ENCODE measurements at places on chromosomes 5 and 9.

DNA sequence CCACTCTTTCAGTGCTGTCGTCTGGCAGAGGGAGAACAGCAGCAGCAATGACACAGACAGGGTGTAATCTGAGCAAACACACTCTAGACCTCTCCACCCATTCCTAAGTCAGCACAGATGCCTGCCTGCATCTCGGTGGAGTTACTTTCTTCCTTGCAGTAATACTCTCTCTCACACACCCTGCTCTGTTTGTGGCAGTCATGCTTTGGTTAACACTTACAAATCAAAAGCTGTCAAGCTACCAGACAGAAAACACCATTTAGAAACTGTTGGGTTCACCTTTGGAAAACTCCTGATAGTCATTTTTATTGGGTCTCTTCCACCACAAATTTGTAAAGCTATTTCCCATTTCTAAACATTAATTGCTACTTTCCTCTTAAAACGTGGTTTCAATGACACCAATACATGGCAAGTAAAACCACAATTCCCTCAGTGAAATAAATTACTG is 27.3 kb downstream of the LHFPL2 start:
- DNase-seq: no peak

GRCh38 chr9:131530546-131530919 is 530 bp downstream of the UCK1 start:
- peak; percentile 77 for DNase-seq

DNA sequence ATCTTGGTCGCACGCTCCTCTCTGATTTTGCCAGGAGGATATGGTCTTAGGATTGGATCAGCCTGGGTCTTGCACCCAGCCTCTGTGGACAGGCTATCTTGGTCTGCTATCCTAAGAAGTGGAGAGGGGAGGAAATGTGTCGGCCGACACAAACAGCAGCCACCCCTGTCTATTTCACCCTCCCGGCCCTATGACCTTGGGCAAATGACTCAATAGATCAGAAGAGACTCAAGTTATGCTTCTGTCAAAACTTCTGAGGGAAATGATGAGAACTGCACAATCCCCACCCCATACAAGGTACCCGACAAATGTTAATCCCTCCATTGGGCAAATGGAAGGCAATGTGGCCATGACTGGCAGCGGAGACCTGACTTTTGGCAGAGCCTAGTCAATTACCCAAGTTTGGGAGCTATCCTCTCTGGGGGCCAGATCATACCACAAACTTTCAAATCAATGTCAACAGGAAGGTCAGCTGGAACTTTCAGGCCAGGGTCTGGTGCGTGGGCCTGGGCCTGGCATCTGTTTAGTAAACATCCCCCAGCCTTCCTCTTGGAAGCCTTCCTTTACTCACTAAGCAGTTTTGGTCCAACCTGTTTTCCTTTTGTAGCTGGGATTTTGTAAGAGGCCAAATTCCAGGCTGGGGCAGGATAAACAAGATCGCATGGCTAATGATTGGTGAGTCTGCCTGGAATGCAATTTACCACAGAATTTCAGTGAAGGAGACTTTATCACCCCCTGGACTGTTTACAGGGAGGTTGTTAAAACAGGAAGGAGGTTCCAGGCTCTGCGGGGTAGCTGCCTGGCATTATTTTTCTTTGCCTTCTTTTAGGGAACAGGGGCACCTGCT is 64.2 kb upstream of the CPEB4 start:
- peak; percentile 95 for DNase-seq

GRCh38 chr5:158473016-158473635 is 614.2 kb upstream of the CLINT1 start:
- DNase-seq: no peak

DNA sequence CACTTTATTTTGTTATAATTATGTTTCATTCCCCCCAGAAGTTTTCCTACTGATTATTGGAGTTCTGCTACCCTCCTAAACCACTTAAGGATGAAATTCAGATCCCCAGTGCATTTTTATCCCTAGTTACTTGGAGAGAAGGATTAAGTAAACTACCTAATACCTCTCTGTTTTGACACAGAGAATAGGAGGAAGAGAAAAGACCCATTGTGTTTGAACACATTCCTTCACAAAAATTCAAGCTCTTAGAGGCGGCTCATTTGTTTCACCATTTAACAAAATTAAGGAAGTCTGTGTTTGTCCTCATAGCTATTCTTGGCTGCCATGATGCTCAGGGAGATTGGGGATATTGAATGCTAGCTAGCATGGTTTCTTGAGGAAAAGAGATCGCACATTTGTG is 492.6 kb downstream of the EBF1 start:
- no peak for DNase-seq

DNA sequence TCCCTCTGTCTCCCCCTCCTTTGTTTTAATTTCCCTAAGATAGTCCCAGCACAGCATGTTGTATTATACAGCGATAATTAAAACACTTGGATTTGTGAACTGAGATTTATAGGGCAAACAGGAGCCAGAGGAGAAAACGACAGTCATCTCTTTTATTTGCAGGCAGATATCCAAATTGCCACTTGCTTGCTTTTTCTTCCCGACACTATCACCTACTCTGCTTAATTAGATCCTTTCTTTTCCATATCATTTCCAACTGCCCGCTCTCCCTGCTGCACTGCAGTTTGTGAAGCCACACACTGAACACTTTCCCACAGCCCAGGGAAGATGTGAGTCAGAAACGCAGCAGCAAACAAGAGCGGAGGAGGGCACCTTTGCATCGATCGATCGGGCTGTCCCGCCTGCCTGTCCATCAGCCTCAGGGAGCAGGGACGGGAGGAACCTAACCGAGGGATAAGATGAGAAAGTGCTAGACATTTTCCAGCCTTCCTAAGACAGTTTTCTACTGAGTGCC is 35.8 kb upstream of the SPRY4 start:
- DNase-seq: peak; percentile 94

DNA sequence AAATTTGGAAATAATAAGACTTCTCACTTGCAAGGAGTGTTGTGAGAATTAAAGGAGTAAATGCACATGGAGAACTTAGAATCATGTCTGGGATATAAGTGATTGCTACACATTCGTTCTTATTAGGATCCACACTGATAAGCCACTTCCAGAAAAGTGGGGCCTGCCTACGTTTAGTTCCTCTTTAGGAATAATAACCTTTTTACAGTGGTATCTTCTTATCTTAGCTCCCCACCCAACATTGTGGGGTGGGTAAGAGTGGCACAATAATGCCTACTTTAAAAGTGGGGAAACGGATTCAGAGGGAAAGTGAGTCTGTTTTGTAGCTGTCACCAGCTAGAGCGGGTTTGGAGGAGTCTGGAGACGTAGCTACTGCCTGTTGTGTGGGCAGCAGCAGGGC is 16.0 kb downstream of the DOCK2 start:
- no peak for DNase-seq

DNA sequence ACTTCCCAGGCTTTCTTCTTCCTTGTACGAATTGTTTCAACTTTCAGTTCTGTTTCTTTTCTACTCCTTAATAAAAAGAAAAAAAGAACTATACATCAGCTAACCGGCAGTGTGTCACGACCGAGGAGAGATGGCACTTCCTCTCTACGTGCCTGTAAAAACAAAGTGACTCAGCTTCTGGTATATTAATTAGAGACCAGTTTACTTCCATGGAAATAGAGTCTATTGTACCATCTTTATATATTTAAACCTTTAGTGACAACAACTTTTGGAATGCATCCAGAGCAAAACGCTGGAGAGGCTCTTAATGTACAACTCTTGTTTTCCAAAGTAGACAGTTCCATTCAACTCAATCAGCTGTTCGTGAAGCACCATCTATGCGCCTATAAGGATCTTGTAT is 94.5 kb upstream of the LIFR start:
- no peak for DNase-seq

DNA sequence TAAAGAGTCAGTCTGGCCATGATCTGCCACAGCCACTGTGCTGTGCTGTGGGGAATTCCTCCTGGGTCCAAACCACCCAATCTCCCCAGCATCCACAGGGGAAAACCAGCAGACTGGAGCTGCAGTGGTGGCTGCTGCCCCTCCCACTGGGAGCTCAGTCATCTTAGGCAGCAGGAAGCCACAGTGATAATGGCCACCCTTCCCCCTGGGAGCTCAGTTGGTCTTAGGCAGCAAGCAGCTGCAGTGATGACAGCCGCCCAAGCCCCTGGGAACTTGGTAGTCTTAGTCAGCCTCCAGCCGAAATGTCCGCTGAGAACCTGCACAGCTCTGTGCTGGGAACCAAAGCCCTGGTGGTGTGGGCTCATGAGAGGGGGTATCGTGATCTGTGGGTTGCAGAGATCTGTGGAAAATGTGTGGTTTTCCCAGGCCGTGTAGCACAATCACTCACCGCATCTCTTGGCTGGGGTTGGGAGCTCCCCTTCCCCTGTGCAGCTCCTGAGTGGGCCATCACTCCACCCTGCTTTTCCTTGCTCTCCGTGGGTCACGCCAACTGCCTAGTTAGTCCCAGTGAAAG is 38.4 kb upstream of the SMIM15 start:
- DNase-seq: peak; percentile 60

DNA sequence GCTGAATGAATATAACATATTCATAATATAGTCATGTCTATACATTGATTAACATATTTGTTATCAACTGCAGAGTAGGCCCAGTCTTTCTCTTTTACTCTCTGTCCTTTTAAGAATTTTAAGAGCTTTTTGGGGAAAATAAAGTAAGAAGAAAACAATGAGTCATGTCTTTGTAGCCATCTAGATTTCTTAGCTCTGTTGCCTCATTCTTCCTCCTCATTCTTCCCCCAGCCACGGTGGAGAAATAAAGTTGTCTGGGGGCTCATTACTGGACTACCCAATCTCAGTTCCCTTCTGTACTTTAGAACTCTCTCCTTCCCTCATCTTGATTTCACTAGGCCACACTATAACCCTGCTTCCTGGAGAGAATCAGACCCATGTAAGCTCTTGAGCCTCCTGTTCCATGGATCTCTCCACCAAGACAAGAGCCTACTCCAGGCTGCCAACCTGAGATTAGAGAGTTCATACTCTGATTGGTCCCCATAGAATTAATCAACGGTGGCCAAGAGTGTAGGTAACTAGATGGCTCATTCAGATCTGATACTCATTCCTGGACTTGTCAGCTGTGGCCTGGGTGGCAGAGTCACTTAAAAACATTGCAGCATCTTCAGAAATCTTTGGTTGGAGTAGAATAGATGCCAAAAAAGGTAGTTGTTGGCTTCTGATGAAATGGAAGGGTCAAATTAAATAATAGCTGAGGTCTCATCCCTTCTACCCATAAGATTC is 44.2 kb downstream of the ITGA1 start:
- no peak for DNase-seq

DNA sequence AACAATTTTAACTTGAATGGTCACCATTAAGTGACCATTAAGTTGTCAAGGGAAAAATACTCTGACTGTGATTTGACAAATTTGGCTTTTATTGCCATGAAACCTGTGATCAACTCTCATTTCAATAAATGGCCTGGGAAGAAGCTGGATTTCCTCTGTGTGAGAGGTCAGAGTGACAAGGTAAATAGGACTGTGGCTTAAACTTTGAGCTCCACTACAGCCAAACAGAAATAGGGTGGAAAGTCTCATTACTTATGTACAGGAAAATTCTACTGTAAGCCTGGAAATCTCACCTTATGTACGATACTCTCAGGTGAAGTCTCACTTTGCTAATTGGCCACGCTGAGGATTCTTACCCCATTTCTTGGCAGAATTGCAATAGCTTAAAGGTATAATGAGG is 67.3 kb downstream of the NPR3 start:
- no peak for DNase-seq

DNA sequence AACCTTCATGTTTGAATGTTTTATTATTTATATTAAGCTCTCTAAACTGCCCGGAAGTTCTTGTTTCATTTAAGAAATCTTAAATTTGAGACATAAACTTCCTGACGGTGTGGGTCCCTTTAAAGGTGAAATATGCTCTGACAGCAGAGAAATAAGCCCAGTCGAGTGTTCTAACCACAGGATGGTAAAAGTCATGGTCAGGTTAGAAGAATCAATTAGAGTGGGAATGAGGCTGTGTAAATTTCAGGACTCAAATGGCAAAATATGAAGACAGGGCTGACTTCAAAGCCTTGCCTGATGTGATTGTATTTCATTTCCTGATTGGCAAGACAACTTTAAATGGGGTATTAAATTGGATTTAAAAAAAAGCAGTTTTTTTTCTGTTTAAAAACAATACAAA is 432.9 kb upstream of the BRINP1 start:
- no peak for DNase-seq

GRCh38 chr5:126462239-126463014 is 39.2 kb downstream of the GRAMD2B start:
- DNase-seq: no peak

- peak; percentile 77 for DNase-seq
These were observed 117.8 kb downstream of the MAST4 start for GRCh38 chr5:66713998-66714397.

GRCh38 chr5:177456976-177457851 is 10.6 kb downstream of the PRR7 start:
- DNase-seq: peak; percentile 98

- DNase-seq: no peak
These were observed 818 bp downstream of the PCDHGA10 start for GRCh38 chr5:141413540-141414069.

- DNase-seq: no peak
These were observed 94.6 kb upstream of the DMRT1 start for GRCh38 chr9:746661-747434.

- no peak for DNase-seq
These were observed 347.2 kb upstream of the CD180 start for GRCh38 chr5:67543720-67544270.

DNA sequence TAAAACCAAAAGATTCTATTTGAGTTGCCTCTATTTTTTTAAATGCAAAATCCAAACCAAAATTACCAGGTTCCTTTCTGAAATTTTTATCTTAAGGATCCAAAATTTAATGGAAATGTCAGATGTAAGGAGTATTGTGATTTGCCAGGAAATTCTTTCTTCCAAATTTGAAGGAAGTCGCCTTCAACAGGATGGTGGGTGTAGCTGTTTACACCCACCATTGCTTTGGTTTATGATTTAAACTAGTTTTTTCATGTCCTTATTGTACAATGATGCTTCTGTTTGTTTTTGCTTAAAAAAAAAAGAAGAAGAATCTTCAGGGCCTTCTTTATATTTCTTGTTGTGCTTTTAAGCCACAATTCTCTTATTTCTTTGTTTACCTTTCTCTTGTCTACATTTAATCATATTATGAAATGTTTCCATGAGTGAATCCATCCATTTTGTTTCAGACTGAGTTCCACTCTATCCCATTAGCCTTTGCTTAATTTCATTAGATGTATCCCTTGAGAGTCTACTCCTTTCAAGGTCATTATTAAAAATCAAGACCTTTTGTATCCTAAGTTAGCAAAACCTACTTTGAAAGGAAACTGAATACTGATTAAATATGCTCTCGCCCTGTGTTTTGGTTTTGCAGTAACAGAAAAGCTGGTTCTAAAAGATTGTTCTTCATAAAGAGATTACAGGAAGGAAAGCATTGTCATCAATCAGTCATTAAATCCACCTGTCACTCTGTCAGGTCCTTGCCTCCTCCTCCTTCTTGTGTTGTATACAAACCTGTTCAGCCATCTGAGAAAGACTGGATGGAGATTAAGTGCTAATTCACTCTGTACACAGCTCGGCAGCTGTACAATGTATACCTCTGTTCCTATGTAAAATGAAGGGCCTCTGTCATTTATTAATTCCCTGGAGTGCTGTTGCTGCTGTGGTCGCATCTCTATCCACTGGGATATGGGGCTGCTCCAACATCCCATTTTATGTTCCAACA is 45.5 kb upstream of the SLC2A8 start:
- DNase-seq: no peak

All from islet precursor cell (in vitro differentiated cells).